ENCODE measurements at places on chromosomes 1 and 21.

GRCh38 chr1:55180075-55180670, 35.0 kb downstream of the USP24 start:
- DNase-seq = no peak

DNA sequence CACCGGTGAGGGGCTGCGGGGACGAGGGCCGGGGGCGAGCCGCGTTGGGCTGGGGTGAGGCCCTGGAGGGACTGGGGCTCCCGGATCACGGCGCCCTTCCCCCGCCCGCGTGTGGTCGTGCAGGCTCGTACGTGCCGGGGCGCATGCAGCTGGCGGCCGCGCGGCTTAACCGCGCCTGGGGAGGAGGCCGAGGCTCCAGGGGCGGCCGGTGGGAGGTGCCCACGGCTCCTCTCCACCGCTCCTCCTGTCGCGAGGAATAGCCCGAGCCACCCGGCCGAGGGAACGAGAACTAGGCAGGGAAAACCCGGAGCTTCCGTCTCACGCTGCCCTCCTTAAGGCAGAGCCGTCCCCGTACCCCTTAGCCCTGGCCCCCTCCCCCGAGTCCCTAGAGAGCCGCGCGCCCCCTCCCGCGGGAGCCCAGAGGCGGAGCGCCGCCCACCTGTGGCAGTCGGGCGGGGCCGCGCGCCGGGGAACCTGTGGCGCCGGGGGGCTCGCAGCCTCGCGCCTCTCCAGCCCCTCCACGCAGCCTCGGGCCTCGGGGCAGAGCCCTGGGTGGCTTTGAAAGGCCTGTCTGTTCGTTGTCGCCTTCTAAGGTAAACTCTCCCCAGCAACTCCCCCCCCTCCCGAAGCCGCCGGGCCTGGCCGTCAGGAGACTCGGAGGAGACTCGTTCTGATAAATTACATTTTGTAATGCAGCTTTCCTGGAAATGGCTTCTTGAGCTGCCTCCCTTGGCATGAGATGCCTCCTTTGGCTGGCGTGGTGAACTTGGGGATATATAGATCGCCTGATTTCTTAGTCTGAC, 746 bp downstream of the AK4 start:
- no peak for DNase-seq

DNA sequence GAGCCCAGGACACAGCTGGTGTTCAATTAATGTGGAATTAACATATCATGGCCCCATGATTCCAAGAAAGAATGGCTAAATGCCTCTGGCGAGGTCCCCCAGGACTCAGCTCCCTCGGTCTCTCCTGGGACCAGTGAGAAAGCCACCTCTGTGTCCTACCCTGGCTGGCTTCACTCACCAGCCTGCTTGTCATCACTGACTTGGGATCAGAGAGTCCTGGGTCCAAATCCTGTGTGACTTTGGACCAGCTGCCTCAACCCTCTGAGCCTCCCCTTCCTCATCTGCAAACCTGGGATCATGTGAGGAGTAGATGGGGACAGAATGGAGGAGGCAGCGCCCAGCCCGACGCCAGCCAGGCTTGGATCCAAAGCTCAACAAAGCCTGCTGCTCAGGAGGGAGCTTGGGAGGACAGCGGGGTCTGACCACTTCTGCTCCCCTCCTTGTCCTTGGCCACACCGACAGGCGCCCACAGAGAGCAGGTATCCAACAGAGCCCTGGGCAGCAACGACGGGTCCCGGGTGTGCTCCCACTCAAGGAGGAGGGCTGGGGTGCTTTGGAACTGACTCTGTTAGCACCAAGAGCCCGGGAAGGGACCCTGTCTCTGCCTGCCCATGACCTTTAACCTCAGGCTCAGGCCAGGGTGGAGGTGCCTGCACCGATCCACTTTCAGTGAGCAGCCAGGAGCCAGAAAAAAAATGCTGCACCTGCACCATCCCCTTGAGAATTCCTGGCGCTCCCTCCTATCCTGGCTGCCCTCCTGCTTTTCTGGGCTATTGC, 3.2 kb downstream of the SH2D5 start:
- DNase-seq = no peak

- DNase-seq = no peak
Measured at GRCh38 chr1:226510453-226510852, 38.1 kb upstream of the STUM start.

GRCh38 chr1:35475356-35475755, 81.8 kb downstream of the KIAA0319L start:
- DNase-seq = no peak

- no peak for DNase-seq
Measured at GRCh38 chr1:30758785-30759380, 1.3 kb upstream of the LAPTM5 start.
